ENCODE measurements at places on chromosomes 2 and 18.

DNA sequence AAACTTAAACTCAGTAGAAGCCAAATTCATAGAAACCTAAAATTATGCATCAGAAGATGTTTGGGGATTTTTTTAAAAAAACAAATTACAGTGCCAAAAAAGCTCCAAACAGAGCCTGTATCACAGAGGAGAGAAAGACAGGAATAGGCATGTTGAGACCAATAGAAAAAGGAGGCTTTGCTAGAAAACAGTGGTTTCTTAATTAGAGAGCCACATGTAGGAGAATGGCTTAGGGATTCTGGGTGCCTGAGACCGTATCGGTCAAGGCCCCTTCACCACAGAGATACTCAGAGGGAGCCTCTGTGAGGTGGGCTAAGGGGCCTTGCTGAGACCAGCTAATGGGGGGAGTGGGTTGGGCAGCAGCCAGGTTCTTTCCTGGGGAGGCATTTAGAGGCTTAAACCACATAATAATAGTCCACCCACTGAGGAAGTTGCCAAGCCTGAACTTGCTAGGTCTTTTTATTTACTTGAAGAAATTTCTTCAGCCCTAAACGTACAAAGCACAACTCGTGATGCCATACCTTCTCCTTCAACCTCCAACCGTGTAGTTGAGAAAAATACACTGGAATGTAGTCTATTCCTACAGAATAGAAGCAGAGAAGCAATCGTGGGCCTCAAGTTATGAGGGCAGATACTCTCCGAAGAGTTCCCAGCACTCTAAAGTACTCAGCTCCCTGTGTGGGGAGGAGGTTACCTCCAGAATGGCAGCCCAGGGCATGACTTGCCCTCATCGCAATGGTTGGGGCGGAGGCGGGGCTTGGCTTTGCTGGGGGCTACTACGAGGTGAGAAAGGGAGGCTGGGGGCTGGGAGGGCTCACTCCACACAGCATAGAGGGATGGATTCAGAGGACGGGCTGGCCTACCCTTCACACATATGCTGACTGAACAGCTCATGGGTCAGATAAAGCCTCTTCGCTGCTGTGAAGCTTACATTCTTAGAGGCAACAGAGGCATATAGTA, 237.9 kb downstream of the TPGS2 start:
- no peak for DNase-seq

DNA sequence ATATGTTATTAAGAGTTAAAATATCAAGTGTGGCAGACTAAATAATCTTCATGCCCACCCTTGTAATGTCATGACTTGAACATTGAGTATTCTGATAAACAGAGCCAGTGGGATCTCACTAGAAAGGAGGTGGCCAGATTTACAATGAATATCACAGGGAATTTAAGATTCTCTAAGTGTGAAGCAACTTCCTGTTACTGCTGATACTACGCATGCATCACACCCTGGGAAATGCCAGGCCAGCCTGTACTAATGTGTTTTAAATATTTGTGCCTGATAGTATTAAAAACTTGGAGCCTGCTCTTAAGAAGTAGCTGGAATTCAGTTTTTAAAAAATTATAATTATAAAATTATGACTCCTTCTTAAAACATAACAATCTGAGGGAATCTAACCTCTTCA, 148.3 kb downstream of the LAMA3 start:
- DNase-seq = no peak

GRCh38 chr2:240898108-240898730, 2.3 kb upstream of the MAB21L4 start:
- no peak for DNase-seq

- no peak for DNase-seq
Observed at GRCh38 chr2:172460780-172461201, 33.4 kb downstream of the ITGA6 start.

DNA sequence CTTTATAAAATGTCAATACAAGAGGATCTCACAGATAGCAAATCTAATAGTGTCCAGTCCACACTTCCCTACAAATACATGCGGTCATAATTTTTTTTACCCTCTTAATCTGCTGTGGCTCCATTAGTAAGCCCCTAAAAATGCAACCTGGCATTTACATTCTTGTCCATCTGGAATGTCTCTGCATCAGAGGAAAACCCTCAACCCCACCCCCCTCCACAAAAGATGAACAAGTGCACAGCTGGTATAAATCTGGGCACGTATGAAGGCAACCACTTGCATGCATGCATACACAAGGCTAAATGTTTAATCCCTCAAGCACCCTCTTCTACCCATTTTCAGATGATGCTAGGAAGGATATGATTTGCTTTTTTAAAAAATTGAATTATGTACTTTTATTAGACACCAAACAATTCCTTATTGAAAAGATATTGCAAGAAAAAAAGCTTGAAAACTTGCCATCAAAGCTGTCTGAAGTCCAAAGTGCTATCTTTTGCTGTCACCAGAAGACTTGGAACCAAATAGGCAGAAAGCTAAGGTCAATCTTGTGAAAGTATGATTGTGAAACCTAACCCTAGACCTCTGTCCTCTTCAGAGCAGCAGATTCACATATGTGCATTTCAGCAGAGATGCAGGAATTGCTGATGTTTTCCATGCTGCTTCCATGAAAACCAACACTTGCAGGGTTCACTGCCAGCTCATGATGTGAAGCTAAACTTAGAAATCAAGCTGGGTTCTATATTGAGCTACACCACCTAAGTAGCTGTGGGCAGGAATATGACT, 39.0 kb downstream of the IRS1 start:
- DNase-seq = no peak

DNA sequence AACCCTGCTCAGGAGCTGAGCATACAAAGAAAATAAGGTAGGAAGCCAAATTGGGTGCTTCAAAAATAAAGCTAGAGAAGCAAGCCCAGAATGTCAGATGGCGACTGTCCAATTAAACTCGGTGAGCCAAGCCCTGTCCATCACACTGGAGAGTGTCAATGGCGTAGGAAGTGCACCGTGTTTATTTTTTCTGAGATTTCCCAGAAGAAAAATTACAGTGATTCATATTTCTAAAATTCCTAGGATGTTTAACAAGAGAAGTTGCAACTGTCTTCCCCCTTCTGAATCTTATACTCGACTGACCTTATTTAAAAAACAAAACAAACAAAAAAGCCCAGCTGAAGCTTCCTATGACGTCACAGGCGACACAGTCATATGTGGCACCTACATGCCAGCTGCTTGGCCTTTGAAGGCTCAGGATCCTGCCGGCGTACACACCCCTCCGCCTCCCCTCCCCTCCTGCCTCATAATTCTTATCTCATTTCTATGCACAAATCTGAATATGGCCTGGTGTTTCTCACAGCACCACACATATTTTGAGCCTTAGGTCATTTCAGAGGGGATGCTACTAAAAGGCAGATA, 60.8 kb downstream of the MBP start:
- no peak for DNase-seq

- no peak for DNase-seq
Observed at GRCh38 chr2:70767079-70767698, 811 bp downstream of the ADD2 start.
